ENCODE measurements at places on chromosomes 11 and 22. TPM values are rescaled to one million over a fixed set of nuclear protein-coding genes. Genes with fewer than 3 reads are reported as not detected.

Gene DEUP1
- total RNA-seq, result not detected

Gene BCO2
- 0.61 TPM for total RNA-seq

Gene CASP1
- 4.2 TPM for total RNA-seq

Gene OR52I1
- not detected for total RNA-seq

Gene LGALS12
- total RNA-seq, result not detected

Gene CNGA4
- total RNA-seq, result under 0.01 TPM

All from epithelial cell of umbilical artery (primary cell).